ENCODE measurements at places on chromosomes 11 and 22.

GRCh38 chr22:16603448-16603768 is 10.8 kb upstream of the CCT8L2 start:
- no peak for DNase-seq

GRCh38 chr11:131867457-131868257 is 497.2 kb downstream of the NTM start:
- DNase-seq: no peak

DNA sequence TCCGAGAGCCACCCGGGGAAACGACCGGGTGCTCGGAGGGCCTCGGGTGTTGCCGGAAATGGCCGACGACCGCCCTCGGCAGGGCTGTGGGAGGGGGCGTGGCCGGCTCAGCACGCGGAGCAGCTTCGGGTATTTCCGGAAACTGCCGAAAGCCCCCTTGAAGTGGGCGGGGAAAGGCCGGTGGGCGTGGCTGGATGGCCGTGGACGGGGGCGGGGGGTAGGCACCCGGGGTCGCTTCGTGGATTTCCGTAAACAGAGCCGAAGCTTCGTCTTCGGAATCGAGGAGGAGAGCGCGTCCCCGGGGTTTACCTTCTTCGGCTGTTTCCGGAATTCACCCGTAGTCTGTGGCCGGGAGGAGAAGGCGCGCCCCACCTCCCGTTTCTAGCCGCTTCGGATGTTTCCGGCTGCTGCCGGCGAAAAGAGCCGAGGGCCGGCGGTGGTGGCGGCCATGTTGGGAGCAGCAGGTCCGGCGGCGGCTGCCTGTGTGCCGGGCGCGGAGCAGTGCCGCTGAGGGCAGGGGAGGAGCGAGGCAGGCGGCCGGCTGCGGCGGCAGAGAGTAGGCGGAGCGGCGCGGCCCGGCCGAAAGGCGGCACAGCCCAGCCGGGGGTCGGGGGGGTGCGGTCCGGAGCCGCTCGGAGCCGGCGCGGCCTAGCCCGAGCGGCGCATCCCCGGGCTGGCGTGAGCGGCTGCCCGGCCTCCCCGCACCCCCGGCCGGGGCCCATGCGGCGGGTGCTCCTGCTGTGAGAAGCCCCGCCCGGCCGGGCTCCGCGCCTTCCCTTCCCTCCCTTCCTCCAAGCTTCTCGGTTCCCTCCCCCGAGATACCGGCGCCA is at the start of gene MARK2:
Gene MARK2 (plus strand): TSS at position 433 of the 830 bp plus-strand sequence. CDS start 397 bp downstream, at position 830.
- peak; percentile 89 for DNase-seq

DNA sequence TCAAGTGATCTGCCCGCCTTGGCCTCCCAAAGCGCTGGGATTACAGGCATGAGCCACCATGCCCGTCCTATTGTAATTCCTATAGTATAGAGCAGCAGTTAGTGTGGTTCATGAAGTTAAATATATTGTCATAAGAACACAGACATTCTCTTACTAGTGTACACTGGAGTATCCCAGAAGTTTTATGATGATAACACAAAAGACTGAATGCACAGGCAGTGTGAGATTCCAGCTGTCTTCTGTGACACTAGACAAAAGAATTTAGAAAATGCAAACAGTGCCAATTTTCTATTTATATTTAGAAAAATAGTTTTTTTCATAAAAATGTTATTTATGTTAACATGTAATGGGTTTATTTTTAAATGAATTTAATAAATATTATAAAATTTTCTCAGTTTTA is 39.4 kb upstream of the RBX1 start:
- no peak for DNase-seq

DNA sequence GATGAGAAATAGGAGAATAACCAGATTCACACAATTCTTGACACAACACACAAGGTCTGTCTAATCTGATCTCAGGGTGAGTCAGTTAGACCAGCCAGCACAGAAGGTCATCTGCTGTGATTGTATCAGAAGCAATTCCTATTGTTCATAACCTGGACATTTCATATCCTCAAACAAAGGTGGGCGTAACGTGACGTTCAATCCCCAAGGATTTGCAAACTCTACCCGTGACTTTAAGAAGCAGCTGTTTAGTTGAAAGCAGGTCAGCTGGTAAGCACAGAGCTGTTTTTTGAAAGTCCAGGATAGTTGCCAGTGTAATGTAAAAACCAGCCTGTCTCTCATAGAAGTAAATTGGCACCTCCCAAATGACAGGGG is 385.1 kb downstream of the DCDC1 start:
- no peak for DNase-seq

DNA sequence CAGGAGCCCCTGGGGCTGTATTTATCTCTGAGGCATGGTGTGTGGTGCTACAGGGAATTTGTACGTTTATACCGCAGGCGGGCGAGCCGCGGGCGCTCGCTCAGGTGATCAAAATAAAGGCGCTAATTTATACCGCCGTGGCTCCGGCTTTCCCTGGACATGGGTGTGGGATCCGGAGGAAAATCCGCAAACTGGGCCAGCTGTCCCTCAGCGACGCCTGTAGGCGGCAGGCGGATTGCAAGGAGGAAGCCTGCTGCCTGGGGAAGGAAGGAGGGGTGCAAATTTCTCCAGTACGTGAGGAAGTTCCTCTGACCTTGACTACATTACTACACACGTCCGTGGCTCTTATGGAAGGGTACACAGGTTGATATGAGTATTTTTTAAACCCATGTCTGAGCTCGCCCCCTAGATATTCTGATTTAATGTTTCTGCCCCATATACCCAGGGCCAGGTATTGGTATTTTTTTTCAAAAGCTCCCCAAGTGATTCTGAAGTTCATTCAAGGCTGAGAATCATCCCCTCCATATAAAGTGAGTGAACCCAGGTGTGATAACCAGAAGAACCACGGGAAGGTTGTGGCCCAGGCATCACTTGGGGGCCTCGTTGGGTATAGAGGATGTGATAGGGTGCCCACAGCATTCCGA is 2.8 kb downstream of the MYOD1 start:
- DNase-seq: no peak

GRCh38 chr11:75105462-75105925 is 8.8 kb upstream of the OR2AT4 start:
- no peak for DNase-seq

GRCh38 chr22:47124451-47124881 is 362.0 kb downstream of the TBC1D22A start:
- DNase-seq: no peak

GRCh38 chr11:71325418-71326327 is 73.3 kb upstream of the SHANK2 start:
- DNase-seq: no peak

GRCh38 chr11:41497974-41498373 is 38.5 kb upstream of the LRRC4C start:
- DNase-seq: no peak

DNA sequence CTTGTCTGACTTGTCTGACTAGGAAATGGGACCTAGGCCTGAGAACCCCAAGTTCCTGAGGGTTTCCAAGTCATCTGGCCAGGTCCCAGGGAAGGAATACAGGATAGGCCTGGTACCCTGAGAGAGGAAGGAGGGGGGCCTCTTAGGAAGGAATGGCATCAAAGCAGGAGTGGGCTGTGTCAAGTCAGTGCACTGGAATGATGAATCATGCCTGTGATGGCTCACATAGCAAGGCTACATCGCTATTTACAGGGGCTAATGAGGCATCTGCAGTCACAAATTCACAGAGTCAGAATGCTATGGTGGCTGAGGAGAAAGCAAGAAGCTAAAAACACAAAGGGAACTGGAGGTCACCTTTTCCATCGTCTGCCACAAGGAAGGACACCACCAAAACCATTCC is 247.3 kb downstream of the NXPE2 start:
- DNase-seq: no peak

GRCh38 chr22:50432131-50432876 is 42.5 kb downstream of the SBF1 start:
- no peak for DNase-seq

DNA sequence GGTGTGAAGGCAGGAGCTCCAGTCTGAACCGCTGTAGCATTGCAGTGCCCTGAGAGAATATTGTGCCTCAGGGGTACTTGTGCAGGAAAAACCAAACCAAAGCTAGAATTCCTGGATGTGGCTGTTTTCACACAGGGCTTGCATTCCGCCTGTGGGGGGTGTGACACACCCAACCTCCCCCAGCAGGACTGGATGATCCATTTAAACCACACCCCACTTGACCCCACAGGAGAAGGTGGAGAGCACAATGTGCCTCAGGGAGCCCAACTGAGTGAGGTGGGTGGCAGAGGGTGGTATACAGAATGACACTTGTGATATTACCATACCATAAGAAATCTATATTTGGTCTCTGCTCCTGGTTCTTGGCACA is 66.9 kb upstream of the SLC22A12 start:
- no peak for DNase-seq

DNA sequence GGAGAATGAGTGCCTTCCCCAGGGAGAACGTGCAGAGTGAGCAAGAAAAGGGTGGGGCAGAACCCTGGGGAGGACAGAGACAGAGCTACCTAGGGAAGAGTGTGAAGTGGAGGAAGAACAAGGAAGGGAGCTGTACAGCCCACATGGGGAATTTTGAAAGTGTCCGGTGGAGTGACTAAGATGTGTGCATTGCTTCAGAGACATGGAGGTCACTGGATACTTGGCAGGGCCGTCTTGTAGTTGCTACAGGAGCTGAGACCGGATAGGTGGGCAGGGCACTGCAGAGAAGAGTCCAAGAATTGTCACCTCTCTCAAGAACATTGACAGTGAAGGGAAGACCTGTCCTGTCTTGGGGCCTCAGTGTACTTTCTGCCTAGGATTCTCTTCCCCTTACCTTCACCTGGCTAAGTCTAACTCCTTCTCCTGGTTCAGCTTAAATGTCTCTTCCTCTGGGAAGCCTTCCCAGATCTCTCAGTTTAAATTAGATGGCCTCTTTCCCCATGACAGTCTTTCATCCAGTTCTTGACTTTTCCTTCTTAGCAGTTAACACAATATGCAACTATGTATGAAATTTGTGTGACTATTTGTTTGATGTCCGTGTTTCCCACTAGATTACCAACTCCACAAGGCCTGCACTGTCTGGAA is 9.2 kb upstream of the P2RY6 start:
- DNase-seq: no peak

DNA sequence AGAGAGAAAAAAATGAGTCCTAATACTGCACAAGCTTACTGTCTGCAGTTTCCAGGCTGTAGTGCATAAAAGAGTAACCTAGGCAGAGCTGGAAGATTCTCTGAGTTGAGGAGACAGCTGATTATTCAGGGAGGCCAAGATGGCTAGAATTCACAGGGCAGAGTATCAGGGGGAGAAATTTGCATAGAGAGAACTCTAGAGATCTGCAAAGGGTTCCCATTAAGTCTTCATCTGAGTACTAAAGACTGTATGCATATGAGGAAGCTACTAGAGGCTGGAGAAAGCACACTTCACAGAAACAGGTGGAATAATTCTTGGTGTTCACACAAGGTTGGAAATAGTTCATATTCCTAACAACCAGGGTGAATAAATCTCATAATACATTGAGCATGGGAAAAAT is 66.6 kb upstream of the RRAS2 start:
- DNase-seq: no peak

GRCh38 chr22:16970446-16970845 is 37.6 kb downstream of the GAB4 start:
- DNase-seq: no peak

GRCh38 chr11:72583177-72583553 is 91.1 kb downstream of the PDE2A start:
- no peak for DNase-seq

DNA sequence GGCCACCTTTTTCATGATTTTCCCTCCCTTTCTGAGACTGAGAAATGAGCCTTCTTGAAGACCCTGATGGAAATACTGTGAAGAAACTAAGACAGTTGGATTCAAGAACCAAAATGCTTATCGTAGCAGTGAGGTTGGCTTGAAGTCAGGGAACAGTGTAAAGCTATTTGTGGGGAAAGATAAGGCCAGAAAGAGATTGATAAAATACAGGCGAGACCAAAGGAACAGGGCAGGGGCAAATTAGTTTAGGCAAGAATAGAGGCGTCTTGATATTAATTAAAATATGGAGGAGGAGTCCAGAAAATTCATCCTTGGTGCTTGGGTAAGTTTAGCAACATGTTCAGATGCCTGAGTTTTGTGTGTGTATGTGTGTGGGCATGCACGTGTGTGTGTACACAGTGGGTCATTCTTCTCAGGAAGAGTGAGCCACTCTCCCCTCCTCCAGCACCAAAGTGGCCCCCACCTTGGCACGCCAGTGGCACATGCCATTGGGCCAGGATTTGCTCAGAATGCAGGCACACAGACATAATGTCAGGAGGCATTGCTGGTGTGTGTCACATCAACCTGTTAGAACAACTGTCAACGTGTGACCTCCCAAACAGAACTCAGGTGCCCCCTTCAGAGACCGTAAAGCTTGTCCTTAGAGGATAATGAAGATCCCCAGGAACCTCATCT is 3.9 kb upstream of the EHF start:
- DNase-seq: no peak

DNA sequence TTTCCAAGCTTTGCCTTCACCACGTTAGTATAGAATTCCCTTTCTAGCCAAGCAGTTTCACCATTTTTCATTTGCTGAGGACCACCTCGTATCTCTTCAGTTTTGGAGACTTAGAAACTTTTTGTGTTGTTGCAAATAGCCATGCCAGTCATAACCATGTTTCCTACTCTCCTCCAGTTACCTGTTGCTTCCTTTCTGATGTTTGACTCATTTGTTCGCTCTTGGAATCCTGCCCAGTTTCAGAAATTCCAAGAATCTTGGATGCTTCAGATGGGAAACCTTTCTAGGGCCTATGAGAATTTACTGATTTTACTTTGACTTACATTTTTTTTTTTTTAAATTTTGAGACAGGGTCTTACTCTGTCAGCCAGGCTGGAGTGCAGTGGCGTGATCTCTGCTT is 65.4 kb downstream of the PPP6R3 start:
- no peak for DNase-seq

DNA sequence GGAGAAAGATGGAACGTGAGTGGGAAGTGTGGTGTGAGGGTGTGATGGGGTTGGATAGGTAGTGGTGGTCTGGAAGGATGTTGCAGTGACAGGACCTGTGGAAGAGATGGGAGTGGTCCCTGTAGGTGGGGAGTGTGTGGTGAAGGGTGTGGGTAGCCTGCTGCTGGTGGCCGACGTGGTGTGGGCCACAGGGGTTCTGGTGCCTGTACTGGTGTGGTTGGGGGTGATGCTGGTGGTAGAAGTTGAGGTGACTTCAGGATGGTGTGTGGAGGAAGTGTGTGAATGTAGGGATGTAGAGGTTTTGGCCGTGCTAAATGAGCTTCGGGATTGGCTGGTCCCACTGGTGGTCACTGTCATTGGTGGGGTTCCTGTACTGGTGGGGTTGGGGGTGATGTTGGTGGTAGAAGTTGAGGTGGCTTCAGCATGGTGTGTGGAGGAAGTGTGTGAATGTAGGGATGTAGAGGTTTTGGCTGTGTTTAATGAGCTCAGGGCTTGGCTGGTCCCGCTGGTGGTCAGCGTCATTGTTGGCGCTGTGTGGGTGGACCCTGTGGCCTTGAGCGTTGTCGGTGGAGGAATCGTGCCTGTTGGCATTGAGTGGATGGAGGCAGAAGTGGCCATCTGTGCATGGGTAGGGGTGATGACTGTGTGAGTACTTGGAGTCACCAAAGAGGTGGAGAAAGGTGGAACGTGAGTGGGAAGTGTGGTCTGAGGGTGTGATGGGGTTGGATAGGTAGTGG is 19.1 kb downstream of the MUC6 start:
- no peak for DNase-seq

- no peak for DNase-seq
Measured at GRCh38 chr11:15499674-15500073, 385.0 kb downstream of the INSC start.

GRCh38 chr11:126418887-126419286 is 63.4 kb downstream of the ST3GAL4 start:
- DNase-seq: no peak

GRCh38 chr11:67118181-67118766 is 789 bp upstream of the KDM2A start:
- DNase-seq: no peak

All from DMS 273 treated with DMSO at 0.1 percent for 48 hours (cell line).